CD4-positive, alpha-beta T cell treated with Interleukin-6 at 100 ng/mL for 8 hours (primary cell): ENCODE measurements at places on chromosomes 12 and 14.

DNA sequence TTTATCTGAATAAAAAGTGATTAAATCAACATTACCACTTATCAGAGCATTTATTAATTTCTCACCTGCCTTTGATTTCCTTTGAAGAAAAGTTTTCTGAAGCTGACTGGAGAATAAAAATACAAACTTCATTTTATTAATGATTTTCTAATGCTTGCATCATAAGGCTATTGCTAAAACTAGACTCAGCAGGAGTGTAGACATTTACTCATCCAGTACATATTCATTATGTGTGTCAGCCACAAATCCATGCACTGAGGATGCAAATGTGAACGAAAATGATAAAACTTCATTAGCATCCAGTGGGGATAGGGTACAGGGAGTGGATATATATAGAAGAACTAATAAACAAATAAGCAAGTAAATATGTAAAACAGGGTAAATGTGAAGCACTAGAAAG lies 74.6 kb downstream of the SLCO1B3 start:
- no peak for DNase-seq

- DNase-seq: no peak
Measured at GRCh38 chr14:30518867-30519560, 39.9 kb upstream of the G2E3 start.

GRCh38 chr14:101598159-101598558 lies 36.9 kb downstream of the DIO3 start:
- no peak for DNase-seq

DNA sequence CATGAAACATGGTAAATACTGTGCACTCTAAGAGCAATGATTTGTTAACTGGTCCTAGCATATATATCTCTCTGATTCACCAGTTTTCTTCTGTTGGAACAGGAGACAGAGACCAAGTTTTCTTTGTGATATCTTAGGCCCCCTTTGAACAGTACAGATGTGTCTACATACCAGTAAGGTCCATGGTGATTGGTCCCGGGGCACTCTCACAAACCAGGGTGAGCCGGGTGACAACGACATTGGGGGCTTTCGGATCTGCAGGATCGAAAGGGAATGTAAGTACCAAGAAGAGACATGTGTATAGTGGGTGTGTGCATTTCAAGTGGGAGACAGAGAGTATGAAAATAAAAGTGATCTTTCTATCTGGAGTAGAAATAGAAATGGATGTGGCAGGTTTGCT lies 11.3 kb upstream of the ERP27 start:
- DNase-seq: no peak

- DNase-seq: no peak
Measured at GRCh38 chr14:76323331-76324050, 52.4 kb upstream of the ESRRB start.

DNA sequence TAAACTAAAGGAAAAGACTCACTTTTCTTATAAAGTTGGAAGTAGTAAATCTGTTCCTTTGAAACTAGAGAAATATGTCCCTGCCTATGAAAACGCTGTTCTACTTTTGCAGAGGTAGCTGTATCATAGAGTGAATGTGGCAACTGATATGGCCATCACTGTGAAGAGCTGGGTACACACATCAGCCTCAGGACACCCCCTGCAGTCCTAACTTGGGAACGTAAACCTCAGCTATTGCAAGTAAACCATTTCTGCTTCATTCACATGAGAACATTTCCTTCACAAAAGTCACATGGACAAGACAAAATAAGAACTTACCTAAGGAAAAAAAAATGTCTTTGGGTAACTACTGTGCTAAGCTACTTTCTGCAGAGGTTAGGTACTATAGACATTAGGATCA lies 233.3 kb upstream of the PPFIA2 start:
- DNase-seq: peak; percentile 30

- no peak for DNase-seq
Measured at GRCh38 chr12:88398031-88398430, 182.2 kb downstream of the KITLG start.

GRCh38 chr12:50620978-50621360 lies 116.2 kb downstream of the DIP2B start:
- no peak for DNase-seq

DNA sequence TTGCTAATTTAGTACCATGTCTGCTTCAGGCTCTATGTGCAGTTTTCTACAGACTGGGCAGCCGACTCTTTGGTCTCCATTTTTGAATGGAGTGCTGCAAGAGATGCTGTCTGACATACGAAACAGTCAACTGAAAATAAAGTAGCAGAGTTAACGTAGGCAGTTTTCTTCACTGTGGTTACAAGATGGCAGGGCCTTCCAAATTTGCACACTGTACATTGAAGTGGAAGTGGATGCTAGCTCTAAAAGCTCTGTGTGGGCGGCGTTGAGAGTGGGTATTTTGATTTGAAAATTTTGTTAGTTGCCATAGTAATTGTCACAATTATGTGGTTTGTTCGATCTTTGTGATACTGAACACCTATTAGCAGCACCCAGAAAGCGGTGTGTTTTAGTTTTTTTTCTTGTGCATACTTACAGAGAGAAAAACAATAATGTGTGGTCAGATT lies 154.9 kb upstream of the ATP2B1 start:
- DNase-seq: peak; percentile 75

GRCh38 chr12:20585913-20586312 lies 109.2 kb upstream of the SLCO1C1 start:
- DNase-seq: no peak

GRCh38 chr14:89378119-89378518 lies 38.9 kb downstream of the FOXN3 start:
- DNase-seq: no peak

- no peak for DNase-seq
Measured at GRCh38 chr12:89370421-89370831, 18.1 kb upstream of the DUSP6 start.

DNA sequence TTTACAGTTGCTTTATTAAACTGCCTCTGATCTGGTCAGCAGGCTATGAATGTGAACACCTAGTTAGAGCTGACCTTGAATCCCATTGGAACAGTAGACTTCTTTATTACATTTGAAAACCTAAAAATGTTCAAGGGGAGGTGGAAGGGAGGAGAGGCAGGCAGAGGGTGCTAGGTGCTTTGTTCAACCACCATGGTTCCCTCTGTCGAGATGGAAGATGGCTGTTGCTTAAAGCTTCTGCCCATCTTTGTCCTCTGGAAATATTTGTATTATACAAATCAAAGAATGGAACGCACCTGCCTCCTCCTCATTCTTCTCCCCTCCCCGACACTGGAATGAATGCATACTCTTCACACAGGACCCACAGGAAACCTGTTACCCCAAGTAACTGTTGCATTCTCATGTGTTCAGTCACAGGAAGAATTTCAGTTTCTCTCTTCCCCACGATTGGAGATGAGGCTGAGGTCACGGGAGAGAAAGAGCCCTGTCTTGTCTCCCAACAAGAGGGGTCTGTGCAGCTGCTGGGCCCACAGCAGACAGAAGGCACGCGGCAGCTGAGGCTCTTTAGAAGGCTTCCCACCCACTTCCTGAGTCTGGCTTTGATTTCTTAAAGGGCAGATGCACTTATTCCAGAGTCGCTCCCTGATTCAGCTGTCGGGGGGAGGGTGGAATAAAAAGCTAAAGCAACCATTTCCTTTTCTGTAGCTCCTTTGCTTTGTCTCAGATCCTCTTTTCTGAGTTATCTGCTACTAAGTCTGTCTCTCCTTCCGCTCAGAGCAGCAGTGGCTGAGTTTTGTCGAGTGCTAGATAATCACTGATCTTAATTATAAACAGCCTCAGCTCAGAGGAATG lies 217.9 kb upstream of the BTG1 start:
- DNase-seq: peak; percentile 63
